Bladder microvascular endothelial cell (primary cell): ENCODE measurements at places on chromosomes 3 and 15. TPM values are rescaled to one million over a fixed set of nuclear protein-coding genes. Genes with fewer than 3 reads are reported as not detected.

The TSC22D2 gene
- total RNA-seq, result 3.2 and 18.3 TPM in 2 replicates

The ENTPD3 gene
- total RNA-seq, result not detected in 2 replicates

The MRPS11 gene
- total RNA-seq, result 39.2 and 59.8 TPM in 2 replicates

The XIRP1 gene
- not detected in 2 replicates for total RNA-seq

The NANOGP8 gene
- not detected in 2 replicates for total RNA-seq

The ITPR1 gene
- total RNA-seq, result 24.3 and 58.8 TPM in 2 replicates

The ASB14 gene
- total RNA-seq, result not detected in 2 replicates

The INSYN1 gene
- 0.13 and 0.16 TPM in 2 replicates for total RNA-seq

The NEK10 gene
- 1.6 and 2.8 TPM in 2 replicates for total RNA-seq

The ACAP2 gene
- 38.7 and 63.0 TPM in 2 replicates for total RNA-seq

The OR4F15 gene
- not detected in 2 replicates for total RNA-seq

The CCR3 gene
- not detected in 2 replicates for total RNA-seq

The TPRA1 gene
- 28.5 and 35.9 TPM in 2 replicates for total RNA-seq

The BSN gene
- under 0.01 and 0.06 TPM in 2 replicates for total RNA-seq

The TAGLN3 gene
- total RNA-seq, result 0.13 TPM in 1 of 2 replicates, not detected in the other

The CELF6 gene
- 0.06 TPM in 1 of 2 replicates, not detected in the other for total RNA-seq

The WDR72 gene
- not detected in 2 replicates for total RNA-seq

The CILP gene
- not detected in 2 replicates for total RNA-seq

The KLHL6 gene
- 6.9 and 8.6 TPM in 2 replicates for total RNA-seq

The CCRL2 gene
- total RNA-seq, result 2.5 and 6.3 TPM in 2 replicates

The SPINK8 gene
- total RNA-seq, result not detected in 2 replicates

The PGBD4 gene
- 0.65 and 1.9 TPM in 2 replicates for total RNA-seq

The ZNF662 gene
- 0.81 and 3.3 TPM in 2 replicates for total RNA-seq

The AMT gene
- 0.65 and 1.4 TPM in 2 replicates for total RNA-seq

The LRRC31 gene
- not detected in 2 replicates for total RNA-seq

The MAP6D1 gene
- 0.97 and 1.2 TPM in 2 replicates for total RNA-seq
